ENCODE measurements at places on chromosomes 6 and 20. TPM values are rescaled to one million over a fixed set of nuclear protein-coding genes. Genes with fewer than 3 reads are reported as not detected.
A peak's percentile ranks its signal among the peaks of the same experiment; 100 is the strongest.

The RSPO4 gene
- 1.0 TPM for total RNA-seq

The TNNC2 gene
- not detected for total RNA-seq

The NNAT gene
- not detected for total RNA-seq

DNA sequence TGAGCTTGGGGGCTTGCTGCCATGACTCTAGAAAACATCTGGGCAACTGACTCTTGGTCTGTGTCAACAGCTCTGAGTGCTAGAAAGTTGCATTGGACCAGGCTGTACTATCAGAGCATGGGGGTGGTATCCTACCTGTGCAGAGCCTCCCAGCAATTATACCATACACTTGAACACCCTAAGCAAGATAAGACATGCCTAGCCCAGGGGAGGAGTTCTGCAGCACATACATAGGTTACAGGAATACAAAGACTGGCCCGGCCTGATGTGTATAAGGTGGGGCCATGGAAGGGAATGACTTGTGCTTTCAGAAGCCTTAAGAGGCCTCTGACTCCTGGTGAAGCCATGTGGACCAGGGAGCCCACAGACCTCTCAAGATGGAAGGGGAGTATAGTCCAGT, 11.4 kb upstream of the MOCS1 start:
- no peaks in the 10 kb centered on the region for H3K27me3 ChIP-seq
- no peak for DNase-seq
- no peak overlapping the region for H3K27ac ChIP-seq

DNA sequence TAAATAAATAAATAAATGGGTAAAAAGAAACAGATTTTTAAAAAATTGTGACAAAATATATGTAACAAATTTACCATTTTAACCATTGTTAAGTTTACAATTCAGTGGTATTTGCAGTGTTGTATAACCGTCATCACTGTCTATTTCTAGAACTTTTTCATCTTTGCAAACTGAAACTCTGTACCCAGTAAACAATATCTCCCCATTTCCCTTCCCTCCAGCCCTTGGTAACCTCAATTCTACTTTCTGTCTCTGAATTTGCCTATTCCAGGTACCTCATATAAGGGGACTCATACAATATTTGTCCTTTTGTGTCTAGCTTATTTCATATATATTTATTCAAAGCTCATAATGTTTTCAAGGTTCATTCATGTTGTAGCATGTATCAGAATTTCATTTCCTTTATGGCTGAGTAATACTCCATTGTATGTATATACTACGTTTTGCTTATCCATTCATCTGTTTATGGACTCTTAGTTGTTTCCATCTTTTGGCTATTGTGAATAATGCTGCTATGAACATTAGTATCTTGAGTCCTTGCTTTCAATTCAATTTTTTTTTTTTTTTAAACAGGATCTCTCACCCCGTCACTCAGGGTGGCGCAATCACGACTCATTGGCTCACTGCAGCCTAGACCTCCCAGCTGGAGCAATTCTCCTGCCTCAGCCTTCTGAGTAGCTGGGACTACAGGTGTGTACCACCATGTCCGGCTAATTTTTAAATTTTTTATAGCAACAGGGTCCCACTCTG, 8.9 kb downstream of the MANBAL start:
- no peak overlapping the region for H3K4me3 ChIP-seq
- H3K27me3 ChIP-seq, result no peaks in the 10 kb centered on the region
- peaks cover 21% of the 10 kb centered on the region for H3K4me1 ChIP-seq
- no peak overlapping the region for H3K27ac ChIP-seq
- peaks cover 2% of the 10 kb centered on the region for H3K36me3 ChIP-seq

DNA sequence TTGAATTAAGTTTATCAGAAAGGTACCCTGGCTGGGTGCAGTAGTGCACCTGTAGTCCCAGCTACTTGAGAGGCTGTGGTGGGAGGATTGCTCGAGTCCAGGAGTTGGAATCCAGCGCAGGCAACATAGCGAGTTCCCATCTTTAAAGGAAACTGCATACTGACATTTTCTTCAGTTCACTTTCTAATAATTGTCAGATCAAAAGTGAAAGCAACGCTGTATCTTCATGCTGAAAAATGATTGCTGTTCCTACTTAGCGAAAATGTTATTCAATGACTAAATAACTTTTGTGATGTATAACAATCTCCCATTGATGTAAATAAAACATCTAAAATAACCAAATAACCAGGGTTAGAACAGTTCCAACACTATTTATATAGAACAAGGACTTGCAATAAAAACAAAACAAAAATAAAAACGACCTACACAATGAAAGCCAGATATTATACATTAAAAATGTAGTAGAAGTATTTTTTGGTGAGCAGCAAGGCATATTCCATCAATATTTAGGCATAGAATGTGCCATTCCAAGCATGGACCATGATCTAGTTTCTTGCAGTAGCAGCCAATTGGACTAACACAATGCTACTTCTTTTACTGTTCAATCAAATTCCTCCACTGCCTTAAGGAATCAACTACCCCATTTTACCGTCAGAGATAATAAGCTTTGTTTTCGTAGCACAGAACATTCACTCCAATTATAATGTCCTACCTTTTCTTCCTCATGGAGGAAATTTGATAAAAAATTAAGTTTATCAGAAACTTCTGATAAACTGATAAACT, 1.5 kb downstream of the LATS1 start:
- H3K4me1 ChIP-seq, result peaks cover 18% of the 10 kb centered on the region
- H3K4me3 ChIP-seq, result peak overlapping the region; percentile 70
- no peaks in the 10 kb centered on the region for H3K36me3 ChIP-seq

DNA sequence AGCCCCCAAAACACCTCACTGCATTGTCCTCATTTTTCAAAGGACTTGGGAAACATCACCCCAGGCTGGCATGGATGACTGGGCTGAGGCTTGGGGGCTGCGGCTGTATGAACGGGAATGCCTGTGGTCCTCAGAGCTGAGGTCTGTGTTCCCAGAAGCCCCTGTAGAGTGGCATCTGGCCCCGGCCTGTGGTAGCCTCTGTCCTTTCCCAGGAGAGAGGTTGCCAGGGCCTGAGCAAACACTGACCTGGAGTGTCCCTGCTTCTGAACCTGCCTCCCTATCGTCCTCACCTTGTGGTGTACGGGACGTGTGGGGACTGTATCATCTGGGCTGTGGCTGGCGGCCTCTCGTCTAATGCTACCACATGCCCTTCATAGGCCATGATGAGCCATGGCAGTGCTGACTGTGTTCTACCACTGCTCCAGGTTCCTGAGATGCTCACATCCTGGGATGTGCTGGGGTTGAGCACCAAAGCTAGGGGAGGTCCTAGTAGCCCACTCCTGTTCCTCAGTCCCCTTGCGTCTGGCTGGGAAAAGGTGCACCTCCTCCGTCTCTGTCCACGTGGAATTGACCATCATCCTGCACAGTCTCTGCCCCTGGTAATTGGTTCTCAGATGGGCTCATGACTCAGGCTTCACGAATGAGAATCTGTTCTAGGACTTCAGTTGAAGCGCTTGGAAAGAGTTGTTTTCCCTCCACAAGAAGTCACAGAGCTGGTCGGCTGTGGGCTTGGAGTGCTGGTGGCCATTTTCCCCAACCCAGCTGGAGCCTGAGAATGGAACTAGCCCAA, 27.6 kb downstream of the PHACTR3 start:
- no peak for DNase-seq
- no peak overlapping the region for H3K4me3 ChIP-seq
- H3K4me1 ChIP-seq, result no peaks in the 10 kb centered on the region

- H3K27me3 ChIP-seq, result no peaks in the 10 kb centered on the region
- no peak overlapping the region for H3K4me3 ChIP-seq
- no peaks in the 10 kb centered on the region for H3K4me1 ChIP-seq
- DNase-seq, result no peak
- no peaks in the 10 kb centered on the region for H3K36me3 ChIP-seq
Observed at GRCh38 chr6:167047554-167047953, 48.4 kb downstream of the CEP43 start.

The CST4 gene
- total RNA-seq, result not detected

The FRMD1 gene
- not detected for total RNA-seq

GRCh38 chr6:34383161-34383631, 9.3 kb downstream of the NUDT3 start:
- no peaks in the 10 kb centered on the region for H3K27me3 ChIP-seq
- H3K4me3 ChIP-seq, result no peak overlapping the region
- peaks cover 16% of the 10 kb centered on the region for H3K4me1 ChIP-seq
- H3K36me3 ChIP-seq, result no peaks in the 10 kb centered on the region
- DNase-seq, result no peak

GRCh38 chr6:33632558-33633039, 11.5 kb downstream of the ITPR3 start:
- H3K36me3 ChIP-seq, result no peaks in the 10 kb centered on the region
- peak; percentile 87 for DNase-seq
- H3K4me1 ChIP-seq, result peaks cover 24% of the 10 kb centered on the region
- no peak overlapping the region for H3K27ac ChIP-seq

The RSPO3 gene
- 0.81 TPM for total RNA-seq
